Thymus (tissue), 14 donors: ENCODE measurements at places on chromosomes 5 and 9.

GRCh38 chr5:102216678-102217077, 79.4 kb downstream of the SLCO4C1 start:
- DNase-seq, result no peak

DNA sequence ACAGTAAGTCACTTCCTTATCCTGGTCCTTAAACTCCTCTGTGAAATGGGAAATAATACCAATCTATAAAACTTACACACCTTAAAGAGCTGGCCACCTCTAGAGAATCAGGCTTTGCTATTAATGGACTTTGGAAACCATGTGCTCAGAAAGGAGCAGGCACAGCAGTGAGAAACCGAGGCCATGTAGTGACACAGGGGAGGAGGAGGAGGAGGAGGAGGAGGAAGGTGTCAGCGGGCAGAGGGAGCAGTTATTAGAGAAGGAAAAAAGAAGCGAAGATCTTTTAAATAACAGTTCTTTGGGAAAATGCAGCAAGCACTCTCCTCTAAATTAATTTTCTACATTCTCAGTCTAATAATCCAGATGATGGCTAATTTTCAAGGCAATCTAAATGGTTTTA, 38.0 kb downstream of the SUSD1 start:
- DNase-seq, result no peak

DNA sequence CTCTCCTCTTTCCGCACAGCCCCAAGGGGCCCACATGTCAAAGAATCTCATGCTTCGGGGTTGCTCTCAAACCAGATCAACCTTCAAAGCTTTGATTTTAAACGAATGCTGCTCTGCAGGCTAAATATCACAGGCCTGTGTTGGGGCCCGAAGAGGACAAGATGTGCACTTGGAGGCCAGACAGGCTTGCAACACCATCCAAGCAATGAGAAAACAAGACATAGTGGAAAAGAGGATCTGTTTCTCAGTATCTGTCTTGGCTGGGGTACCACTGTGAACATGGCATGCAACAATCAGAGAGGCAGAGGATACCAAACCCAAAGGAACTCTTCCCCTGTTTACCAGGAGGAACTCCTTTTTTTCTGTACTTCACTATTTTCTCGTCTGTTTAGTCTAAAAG, 321.8 kb downstream of the SLIT3 start:
- no peak for DNase-seq

DNA sequence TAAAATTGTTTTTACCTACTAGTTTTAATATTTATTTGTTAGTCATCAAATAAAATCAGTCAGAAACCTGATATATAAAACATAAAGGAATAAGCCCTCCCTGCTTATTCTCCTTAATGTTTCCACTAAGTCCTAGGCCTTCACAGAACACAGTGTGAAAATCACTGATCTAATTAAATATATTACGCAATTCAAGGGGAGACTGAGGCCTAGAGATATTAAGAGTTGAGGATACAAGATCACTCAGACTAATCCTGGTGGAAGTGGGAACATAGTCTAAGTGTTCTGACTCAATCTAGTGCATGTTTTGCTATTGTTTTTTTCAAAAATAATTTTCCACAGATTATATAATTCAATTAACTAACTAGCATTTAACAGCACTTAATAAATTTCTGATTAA, 401.1 kb downstream of the SLCO4C1 start:
- no peak for DNase-seq

DNA sequence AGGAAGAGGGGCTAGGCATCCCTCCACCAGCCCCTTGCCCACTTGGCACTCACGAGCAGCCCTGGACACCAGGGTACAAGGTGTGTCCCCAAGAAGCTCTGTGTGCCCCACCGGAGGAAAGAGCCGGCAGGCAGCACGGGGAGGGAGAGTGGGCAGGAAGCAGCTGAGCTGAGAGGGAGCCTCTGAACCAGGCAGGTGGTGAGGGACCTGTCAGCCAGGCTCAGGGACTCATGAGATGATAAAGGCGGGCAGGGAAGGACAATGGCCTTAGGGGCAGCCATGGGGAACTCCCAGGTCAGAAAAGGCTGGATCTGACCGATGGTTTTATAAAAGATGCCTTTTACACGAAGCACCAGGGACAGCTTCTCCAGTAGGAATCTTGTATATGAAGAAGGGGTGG, 112.0 kb downstream of the VAV2 start:
- DNase-seq, result no peak

DNA sequence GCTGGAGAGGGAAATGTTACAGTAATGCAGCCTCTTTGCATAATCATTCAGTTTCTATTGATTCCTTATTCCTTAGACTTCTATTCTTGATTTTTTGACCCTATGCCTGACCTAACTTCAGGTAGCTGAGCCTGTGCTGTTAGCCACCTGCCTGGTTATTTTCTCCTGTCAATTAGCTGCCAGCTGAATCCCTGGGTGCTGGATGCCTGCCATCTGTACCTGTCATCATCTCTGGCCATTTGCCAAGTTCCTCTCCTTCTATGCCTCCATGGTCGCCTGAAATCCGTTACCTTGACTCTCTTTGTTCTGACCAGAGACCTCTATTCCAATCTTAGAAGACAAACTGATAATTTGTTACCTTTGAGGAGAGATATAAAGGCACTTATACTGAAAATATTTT, 178.3 kb downstream of the CAVIN4 start:
- no peak for DNase-seq

DNA sequence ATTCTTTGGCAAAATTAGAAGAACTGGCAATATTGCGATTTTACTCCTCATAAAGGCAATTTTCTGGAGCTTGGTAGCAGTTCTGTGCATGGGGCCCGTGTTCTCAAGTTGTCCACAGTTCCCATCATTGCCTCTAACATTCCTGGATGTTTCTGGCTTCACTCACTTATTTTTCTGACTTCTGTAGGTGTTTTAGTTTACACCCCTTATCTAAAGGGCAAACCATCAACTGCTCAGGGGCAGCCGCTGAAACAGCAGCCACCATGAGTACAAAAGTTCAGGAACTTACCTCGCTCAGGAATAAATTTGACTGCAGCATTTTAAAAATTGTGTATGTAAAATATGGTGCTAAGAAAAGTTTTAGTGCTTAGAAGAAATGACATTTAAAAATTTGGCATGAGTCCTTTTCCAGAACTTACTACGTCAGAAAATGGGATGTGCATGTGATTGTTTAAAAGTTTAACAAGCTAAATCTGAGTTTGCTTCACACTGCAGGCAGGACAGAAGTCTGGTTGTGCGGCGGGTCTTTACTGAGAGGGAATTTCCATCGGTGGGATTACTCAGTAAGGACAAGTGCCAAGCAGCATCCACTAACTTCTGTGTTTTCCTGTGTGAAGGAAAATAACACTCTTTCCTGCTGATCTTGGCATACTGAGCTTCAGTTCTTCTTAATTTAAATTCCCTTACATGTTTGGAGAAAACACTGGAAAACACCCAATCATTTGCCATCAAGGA, 261.7 kb downstream of the MAT2B start:
- no peak for DNase-seq

GRCh38 chr5:152259702-152260101, 145.4 kb downstream of the NMUR2 start:
- no peak for DNase-seq

DNA sequence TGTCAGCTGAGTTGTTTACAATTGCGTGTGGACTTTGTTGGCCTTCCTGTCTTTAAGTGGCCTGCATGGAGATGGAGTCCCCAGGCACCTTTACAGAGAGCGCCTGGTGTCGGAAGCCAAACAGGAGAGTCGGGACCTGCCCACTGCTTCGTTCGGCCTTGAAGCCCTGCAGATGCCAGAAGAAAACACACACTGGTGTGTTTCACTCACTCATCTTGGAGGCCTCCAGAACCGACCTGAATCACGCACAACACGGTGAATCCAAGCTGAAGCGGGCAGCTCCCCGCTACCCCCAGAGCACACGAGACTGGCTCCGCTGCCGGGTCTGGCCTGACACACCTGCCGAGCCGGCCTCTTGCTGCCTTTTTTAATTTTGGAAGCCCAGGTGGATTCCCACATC, 419.4 kb upstream of the IRX4 start:
- no peak for DNase-seq

DNA sequence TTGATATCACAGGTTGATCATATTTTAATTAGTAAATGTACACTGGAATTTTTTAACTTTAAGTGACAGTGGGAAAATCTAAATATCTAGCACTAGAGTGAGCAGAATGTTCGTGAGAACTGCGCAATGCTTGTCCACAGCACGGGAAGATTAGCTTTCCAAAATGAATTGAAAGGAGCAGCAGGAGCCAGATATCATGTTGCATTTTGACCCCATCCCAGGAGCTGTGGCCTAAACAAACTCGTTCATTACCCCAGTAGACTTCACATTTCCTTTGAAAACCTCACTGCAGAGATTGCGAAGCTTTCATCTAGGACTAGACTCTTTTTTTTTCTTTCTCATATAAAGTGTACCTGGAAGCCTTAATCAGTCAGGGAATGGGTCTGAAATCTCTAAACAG, 525.8 kb downstream of the CTNND2 start:
- no peak for DNase-seq

- DNase-seq, result no peak
Measured at GRCh38 chr5:89071941-89072331, 189.0 kb upstream of the MEF2C start.

- DNase-seq, result no peak
Measured at GRCh38 chr9:133967024-133967741, 24.9 kb downstream of the VAV2 start.

- DNase-seq, result no peak
Measured at GRCh38 chr9:112032743-112033142, 136.1 kb downstream of the UGCG start.

DNA sequence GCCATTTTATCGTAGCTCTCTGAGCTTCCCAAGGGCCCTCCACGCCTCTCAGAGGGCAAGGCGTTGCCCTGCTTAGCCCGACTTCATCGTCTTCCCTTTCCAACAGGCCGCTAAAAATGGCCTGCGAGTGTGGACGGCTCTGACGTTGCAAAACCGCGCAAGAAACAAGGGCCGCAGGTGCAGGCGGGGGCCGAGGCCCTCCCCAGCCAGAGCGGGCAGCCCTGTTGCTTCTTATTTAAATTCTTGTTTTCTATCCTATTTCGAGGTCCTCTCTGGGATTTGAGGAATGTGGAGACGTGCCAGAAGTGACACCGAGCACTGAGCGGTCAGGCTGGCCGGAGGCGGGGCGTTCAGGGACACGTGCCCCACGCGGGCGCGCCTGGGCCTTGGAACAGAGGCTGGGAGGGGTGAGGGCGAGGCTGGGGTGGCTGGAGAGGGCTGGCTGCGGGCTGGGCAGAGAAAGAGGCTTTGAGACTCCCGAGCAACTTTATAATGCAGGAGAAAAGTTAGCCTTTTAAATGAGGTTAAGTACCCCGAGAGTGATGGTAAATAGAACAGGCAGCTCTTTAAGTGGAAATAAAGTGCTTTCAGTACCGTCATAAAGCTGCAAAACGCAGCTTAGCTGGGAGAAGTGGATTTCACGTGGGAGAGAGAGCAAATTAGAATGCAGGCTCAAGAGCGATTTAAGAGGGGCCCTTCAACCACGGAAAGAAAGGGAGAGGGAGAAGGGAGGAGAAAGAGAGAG, 243.6 kb downstream of the AUH start:
- DNase-seq, result no peak

- DNase-seq, result no peak
Measured at GRCh38 chr5:151458314-151458713, 10.9 kb downstream of the SLC36A1 start.

GRCh38 chr9:115229496-115229895, 111.5 kb upstream of the TNC start:
- no peak for DNase-seq

DNA sequence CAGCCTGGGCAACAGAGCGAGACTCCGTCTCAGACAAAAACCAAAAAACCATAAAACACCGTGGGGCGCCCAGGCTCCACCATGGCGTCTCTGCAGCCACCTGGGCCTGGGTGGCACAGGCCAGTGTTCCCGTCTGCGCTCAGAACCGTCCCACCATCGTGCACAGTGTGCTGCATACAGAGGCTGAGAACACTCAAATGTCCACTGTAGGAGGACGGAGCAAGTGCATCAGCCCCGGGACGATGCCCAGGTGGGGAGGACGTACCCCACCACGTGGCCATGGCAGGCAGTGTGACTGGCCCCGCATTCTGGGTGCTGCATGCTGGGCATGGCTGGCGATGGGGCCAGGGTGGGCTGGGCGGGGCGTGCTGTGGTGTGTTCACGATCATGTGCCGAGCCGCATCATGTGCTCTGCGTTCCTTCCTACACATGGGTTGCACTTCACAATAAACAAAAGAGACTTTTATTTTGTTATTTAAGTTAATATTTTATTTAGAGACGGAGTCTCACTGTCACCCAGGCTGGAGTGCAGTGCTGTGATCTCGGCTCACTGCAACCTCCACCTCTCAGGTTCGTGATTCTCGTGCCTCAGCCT, 37.8 kb downstream of the EXD3 start:
- DNase-seq, result no peak

DNA sequence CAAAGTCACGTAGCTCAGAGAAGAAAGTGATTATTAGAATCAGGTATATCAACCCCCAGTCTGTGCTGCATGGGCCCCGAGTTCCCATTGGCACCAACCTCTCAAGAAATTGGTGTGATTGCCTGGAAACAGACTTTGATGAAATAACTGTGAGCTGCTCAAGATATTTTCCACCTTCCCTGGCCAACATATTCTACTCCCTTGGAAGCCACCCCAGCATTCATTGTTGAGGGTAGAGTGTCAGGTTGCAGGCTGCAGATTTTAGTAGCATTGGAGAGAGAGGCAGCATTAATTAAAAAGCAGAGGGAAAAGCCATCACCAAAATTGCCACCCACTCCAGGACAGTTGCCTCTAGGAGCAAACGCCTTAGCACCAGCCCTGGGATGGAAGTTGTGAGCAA, 154.2 kb upstream of the TNPO1 start:
- no peak for DNase-seq

DNA sequence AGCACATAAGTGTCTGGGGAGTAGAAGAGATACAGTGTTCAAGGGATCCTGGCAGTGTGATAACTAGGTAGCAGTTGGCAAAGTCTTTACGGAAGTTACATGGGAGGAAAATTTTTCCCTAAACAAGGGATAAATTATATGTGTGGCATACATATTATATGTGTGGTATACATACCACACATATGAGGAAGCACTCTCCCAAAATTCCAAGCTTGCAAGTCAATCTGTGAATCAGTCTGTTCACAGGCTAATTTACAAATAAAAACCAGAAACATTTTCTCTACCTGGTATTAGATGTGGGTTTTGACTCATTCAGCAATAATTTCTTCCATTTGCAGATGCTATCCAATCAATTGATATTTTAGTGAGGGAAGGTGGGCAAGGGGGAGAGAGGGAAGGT, 110.0 kb downstream of the ISOC1 start:
- no peak for DNase-seq

GRCh38 chr5:136853971-136854370, 488.6 kb upstream of the TRPC7 start:
- no peak for DNase-seq
